M059J (cell line): ENCODE measurements at places on chromosomes 7 and 10. TPM values are rescaled to one million over a fixed set of nuclear protein-coding genes. Genes with fewer than 3 reads are reported as not detected.

DNA sequence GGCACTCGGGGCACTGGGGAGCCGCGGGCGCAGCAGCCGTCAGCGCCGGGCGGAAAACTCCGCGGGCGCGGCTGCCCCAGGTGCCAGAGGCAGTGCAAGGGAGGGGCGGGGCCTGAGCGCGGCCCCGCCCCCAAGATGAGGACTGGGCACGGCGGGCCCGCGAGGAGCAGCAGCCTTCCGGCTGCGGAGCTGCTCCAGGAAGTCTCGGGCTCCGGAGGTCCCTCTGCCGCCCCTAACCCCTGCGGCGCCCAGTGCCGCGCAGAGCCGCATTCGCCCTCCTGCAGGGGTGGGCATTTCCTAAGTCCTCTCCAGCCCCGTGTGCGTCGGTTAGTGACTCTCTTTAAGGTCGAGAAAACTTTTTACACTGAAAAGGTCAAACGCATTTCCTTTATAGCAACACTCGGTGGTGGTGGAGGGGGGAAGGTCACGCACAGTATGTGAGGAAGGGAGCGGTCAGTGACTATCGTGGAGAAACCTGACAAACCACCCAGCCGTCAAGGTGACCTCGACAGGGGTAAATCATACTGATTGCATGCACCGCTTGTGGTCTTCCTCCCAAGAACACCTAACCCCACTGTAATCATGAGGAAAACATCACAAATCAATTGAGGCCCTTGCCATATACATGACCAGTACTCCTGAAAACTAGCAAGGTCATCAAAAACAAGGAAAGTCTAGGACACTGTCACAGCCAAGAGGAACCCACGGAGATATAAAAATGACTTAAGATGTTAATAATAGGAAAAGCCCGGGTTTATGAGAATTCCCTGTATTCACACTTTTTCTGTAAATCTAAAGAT lies at the start of gene ANXA11:
TSS of gene ANXA11 (minus strand) at position 61 of the 800 bp plus-strand sequence. CDS start 32,676 bp downstream, outside the sequence.
- DNase-seq = peak; percentile 78

- DNase-seq = no peak
Measured at GRCh38 chr7:5743803-5744202, 37.7 kb downstream of the RNF216 start.

- DNase-seq = peak; percentile 95
Measured at GRCh38 chr10:104049504-104050250, 36.0 kb downstream of the COL17A1 start.

DNA sequence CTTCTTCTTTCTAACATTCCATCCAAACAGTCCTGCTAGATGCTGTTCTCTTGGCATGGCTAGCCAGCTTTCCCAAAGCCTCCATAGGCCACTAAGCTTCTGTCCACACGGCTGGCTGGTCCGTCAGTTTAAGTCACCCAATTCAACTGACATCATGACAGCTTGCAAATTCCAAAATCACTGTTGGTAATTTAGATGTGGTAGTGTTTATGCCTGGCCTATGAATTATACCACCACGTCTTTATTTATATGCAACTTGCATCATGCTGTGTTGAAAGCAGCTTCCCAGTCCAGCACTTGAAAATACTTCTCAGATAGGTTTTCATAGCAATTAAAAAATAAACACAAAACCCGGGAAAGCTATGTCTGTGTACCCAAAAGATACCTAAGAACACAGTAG lies 2.2 kb upstream of the VIM start:
- no peak for DNase-seq

DNA sequence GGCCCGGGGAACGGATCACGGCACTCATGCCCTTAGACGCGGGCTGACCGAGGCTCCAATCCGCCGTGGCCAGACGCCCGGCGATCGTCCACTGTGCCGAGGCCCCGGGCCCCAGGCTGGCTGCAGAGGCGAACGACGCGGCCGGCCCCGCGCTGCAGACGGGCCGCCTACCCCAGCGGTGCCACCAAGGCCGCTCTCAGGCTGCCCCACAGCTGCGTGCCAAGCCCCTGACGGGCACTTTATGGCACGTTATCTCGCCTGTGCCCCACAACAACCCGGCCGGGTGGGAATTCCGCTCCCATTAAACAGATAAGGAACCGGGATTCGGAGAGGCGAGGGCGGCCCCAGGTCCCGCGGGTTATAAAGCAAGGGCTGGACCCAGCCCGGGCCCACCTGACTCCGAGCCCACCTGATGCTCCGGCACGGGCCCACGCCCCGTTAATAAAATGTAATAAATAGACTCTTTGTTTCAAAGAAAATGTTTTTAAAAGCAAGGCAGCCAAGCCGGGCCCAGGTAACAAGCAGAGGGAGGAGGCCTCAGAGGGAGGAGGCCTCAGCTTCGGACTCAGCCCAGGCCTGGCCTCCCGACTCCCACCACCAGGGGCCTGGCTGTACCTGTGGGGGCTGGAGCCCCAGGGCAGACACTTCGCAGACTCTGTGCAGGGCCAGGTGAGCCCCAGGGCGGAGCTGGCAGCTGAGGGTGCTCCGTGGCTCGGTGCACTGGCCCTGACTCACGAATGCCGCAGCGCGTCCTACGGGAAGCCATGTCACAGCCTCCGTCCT lies 79.7 kb downstream of the FOXL3 start:
- no peak for DNase-seq

DNA sequence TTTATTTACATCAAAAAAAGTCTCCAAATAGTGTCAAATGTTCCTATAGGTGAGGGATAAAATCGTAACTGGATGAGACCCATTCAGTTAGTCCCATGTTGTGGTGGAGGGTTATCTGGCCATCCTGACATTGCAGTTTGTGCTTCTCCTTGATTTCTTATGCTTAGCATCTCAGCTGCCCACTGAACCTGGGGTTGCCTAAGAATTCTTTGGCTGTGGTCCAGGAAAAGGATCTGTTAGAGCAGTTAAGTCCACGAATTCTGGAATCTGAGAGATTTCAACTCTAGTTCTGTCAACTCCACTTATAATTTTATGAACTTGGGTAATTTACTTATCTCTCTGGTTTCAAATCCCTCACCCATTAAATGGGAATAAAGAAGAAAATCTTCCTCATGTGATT lies 1673.4 kb downstream of the REEP3 start:
- no peak for DNase-seq

The ADGRA1 gene
- total RNA-seq = not detected in 2 replicates
